ENCODE measurements at places on chromosomes 1 and 21.

DNA sequence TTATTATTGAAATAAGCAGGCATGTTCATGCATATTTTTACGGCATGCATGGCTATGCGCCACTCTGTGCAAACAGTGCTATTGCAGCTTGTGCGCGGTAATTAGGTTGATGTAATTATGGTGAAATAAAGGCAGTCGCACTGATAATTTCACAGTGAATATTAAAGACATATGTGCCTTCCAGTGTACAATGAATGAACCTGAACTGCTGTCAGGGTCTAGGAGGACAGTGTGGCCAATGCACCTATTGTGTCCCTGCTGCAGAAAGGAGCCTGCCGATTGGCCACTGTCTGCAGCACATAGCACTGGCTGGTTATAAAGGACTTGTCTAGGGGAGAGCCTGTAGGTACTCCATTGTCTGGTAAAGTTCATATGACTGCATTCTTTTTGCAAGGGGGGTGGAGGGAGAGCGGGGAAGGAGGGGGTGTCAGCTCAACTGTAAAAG is 340.4 kb downstream of the USP25 start:
- DNase-seq: no peak

- no peak for DNase-seq
Observed at GRCh38 chr1:145983206-145983675, 13.1 kb downstream of the TXNIP start.

- peak; percentile 66 for DNase-seq
Observed at GRCh38 chr1:166164995-166165660, 1.7 kb downstream of the FAM78B start.

- DNase-seq: no peak
Observed at GRCh38 chr1:54167422-54168139, 14.8 kb upstream of the CDCP2 start.

DNA sequence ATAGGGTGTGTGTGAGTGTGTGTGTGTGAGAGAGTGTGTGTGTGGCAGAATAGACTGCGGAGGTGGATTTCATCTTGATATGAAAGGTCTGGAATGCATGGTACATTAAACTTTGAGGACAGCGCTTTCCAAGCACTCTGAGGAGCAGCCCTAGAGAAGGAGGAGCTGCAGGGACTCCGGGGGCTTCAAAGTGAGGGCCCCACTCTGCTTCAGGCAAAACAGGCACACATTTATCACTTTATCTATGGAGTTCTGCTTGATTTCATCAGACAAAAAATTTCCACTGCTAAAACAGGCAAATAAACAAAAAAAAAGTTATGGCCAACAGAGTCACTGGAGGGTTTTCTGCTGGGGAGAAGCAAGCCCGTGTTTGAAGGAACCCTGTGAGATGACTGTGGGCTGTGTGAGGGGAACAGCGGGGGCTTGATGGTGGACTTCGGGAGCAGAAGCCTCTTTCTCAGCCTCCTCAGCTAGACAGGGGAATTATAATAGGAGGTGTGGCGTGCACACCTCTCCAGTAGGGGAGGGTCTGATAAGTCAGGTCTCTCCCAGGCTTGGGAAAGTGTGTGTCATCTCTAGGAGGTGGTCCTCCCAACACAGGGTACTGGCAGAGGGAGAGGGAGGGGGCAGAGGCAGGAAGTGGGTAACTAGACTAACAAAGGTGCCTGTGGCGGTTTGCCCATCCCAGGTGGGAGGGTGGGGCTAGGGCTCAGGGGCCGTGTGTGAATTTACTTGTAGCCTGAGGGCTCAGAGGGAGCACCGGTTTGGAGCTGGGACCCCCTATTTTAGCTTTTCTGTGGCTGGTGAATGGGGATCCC is 18.3 kb upstream of the HDAC1 start:
- no peak for DNase-seq

Measured in suprapubic skin (tissue), 4 donors.